Immature natural killer cell (primary cell): ENCODE measurements at places on chromosomes 7 and 10.

DNA sequence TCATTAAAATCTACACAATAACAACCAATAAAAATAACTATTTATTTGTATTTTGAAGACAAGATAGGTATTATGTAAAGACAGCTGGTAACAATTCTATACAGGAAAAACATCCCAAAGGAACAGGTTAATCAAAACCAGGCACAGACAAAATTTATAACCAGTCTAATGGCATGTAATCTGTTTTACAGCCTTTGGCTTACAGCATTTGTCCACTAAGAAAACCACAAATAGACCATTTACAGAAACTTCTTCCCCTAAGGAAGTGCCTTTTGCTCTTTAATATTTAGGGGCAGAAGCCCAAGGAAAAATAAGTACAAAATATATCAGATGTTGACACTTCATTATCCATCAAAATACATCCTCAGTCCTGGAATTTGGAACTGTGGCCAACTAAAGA lies 65.0 kb downstream of the SVIL start:
- no peak for DNase-seq

DNA sequence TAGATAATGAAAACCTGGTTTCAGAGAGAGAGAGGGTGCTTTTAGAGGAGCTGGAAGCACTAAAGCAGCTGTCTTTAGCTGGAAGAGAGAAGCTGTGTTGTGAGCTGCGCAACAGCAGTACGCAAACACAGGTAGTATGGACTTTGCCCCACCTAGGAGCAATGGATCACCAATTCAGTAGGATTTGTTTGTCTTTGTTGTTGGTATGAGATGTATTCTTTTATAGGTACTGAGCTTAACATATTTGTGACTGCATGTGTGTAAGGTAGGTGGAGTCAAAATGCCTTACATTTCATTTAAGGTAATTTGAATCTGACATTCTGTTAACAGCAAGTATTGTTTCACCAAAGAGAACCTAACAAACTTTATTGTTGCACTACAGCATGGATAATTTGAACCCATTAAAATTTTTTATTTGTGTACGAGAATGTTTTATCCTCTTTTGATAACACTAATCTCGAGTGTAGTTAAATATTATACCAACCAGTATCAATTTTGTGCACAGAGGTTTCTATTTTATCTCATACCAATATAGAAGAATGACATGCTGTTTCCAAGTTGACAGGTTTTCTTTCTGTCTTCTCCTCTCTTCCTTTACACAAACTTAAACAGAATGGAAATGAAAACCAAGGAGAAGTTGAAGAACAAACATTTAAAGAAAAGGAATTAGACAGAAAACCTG lies 92.1 kb downstream of the CYP51A1 start:
- DNase-seq, result no peak

DNA sequence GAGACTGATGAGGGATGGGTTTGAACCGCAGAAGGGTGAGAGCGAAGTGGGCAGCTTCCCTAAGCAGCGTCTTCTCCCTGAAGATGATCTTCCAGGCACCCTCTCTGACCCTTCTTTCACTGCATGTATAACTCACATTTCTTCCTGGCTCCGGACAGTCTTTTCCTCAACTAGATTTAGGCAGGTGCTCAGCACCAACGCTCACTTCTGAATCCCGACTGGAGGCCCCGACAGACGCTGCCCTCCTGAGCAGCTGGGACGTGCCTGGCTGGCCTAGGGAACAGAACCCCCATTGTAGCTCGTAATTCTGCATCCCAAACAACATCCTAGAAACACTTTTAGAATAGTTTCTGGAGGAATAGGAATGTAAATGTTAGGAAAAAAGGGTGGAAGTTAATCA lies 206.6 kb downstream of the DIP2C start:
- DNase-seq, result no peak

DNA sequence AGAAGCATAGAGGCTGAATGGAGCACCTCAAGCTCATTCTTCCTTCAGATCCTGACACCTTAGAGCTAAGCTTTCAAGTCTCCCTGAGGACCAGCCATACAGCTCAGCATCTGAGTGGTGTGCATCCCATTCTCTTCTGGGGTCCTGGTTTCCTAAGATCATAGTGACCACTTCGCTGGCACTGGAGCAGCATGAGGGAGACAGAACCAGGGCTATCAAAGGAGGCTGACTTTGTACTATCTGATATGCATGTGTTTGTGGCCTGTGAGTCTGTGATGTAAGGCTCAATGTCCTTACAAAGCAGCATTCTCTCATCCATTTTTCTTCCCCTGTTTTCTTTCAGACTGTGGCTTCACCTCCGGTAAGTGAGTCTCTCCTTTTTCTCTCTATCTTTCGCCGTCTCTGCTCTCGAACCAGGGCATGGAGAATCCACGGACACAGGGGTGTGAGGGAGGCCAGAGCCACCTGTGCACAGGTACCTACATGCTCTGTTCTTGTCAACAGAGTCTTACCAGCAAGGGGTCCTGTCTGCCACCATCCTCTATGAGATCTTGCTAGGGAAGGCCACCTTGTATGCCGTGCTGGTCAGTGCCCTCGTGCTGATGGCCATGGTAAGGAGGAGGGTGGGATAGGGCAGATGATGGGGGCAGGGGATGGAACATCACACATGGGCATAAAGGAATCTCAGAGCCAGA lies 31.0 kb downstream of the PRSS2 start:
- DNase-seq, result no peak

GRCh38 chr7:80703272-80703671 lies 64.8 kb downstream of the CD36 start:
- DNase-seq, result no peak

- no peak for DNase-seq
These were observed 62.9 kb downstream of the AKR1B1 start for GRCh38 chr7:134396031-134396430.

DNA sequence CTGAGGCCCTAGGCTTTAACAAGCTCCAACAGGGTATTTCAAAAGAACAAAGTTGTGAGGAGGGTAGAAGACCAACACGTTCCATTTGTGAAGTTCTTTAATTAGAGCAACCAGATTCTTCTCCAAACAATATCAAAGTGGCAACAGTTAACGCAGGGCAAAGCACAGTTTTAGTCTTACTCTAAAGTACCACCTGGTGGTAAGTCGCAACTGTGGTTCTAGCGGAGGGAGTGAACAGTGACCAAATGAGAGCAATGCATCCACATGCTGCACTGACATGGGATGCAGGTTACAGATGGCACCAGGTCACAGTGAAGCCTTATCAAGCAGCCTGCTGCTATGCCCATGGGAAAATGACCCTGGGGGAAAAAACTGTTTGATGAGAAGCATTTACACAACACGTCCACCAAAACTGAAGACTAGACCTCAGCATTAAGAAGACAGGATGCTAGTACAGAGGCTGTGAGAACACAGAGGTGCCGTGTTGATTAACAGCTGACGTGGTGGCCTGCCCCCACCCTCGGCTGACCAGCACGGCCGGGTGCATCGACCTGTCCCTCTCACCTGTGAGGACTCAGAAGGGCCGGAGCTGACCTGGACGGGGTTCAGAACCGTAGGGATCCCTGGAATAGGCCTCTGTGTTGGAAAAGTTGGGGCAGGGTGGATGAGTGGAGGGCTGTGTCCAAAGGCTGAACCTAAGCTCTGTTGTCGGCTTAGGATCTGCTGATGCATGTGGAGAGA lies 211.2 kb downstream of the GLI3 start:
- DNase-seq, result no peak
